Right lobe of liver (tissue), 6 donors: ENCODE measurements at places on chromosomes 7 and 10. TPM values are rescaled to one million over a fixed set of nuclear protein-coding genes. Genes with fewer than 3 reads are reported as not detected.

The PVRIG gene
- not detected for total RNA-seq

The LBX1 gene
- total RNA-seq, result not detected

The CYP2C8 gene
- 176 TPM for total RNA-seq

The NAT16 gene
- total RNA-seq, result not detected

The FOXP2 gene
- total RNA-seq, result 5.3 TPM

The GPNMB gene
- total RNA-seq, result 64.9 TPM

DNA sequence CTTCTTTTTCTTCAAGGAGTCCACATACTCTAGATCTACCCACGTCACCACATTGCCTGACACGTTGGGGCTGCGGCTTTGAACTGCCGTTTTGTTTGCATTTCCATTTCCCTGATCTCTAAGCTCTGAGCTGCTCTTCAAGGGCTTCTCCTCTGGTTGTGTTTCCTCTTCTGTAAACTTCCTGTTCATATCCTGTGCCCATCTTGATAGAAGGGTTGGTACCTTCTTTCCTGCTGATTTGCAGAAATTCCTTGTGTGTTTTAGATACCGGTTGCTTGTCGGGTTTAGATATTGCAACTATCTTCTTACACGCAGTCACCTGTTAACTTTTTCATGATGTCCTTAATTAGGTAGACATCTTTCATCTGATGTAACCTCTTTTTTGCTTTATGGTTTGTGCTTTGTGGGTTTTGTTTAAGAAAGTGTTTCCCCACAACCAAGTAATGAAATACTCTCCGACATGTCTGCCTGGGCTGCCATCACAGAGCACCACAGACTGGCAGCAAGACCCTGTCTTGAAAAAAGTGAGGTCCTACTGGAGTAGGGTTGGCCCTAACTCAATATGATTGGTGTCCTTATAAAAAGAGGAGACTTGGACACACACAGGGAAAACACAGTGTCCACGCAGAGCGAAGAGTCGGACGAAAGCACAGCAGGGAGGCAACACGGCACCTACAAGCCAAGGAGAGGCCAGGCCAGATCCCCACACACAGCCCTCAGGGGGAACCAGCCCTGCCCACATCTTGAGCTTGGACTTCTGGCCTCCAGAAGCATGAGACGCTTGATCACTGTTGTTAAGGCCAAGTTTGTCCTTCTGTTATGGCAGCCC, 99.1 kb upstream of the PDGFA start:
- no peaks in the 10 kb centered on the region for H3K36me3 ChIP-seq
- no peaks in the 10 kb centered on the region for H3K4me1 ChIP-seq
- no peak for DNase-seq
- H3K27me3 ChIP-seq, result no peaks in the 10 kb centered on the region
- no peak overlapping the region for H3K27ac ChIP-seq
- H3K4me3 ChIP-seq, result no peak overlapping the region

GRCh38 chr7:26151096-26151495, 902 bp upstream of the NFE2L3 start:
- H3K36me3 ChIP-seq, result no peaks in the 10 kb centered on the region
- no peak overlapping the region for H3K27ac ChIP-seq

GRCh38 chr10:77173615-77174461, 463.8 kb downstream of the KCNMA1 start:
- H3K27ac ChIP-seq, result no peak overlapping the region
- H3K27me3 ChIP-seq, result no peaks in the 10 kb centered on the region
- H3K4me1 ChIP-seq, result no peaks in the 10 kb centered on the region
- peak; percentile 41 for DNase-seq
- H3K4me3 ChIP-seq, result no peak overlapping the region

DNA sequence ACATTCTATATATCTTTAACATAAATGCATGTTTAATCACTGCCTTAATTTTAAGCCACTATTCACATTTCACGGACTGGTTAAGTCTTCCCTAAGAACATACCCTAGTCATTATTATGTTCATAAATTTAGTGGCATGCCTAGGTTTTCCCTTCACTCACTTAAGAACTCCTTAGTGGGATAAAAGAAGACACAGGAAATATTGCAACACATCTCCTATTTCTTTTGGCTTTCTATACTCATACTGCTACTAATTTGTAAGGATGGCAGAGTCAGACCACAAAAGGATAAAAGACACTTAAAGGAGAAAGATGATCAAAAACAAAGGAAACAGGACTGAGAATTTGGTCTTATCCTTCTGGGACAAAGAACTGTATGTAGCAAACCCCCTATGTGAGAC, 951.4 kb downstream of the SORCS3 start:
- no peaks in the 10 kb centered on the region for H3K36me3 ChIP-seq
- no peak overlapping the region for H3K4me3 ChIP-seq
- no peak overlapping the region for H3K27ac ChIP-seq
- H3K27me3 ChIP-seq, result no peaks in the 10 kb centered on the region
- H3K4me1 ChIP-seq, result no peaks in the 10 kb centered on the region

DNA sequence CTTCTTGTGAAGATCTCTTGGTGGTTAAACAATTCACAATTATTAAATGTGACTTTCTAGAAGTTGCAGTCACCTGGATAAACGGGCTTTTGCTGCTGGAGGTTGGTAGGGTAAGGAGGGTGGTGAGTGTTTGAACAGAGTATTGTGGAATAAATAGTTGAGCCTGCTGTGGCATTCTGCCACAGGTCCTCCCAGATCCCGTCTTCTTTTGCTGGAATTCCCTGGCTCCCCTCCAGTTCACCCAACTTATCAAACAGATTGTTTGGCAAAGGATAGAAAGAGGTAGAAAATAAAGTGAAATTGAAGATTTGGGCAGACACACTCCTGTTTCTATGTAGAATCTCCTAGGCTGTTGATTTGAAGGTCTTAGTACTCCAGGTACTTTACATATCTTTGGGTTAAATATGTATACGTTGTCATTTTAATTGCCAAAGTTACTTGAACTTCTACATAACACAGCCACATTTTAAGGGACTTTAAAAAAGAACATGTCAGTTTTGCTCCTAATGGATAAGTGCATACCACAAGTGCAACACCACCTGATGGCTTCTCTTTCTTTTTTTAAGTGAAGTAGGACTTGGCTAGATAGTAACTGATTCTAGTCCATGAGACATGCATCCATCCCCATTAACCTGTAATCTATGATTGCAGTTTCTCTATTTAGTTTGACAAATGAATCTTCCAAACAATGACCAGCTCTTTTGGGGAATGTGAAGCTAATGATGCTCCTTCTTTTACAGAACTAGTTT, 83.0 kb downstream of the ARL4A start:
- no peak overlapping the region for H3K27ac ChIP-seq
- H3K36me3 ChIP-seq, result no peaks in the 10 kb centered on the region
- H3K4me1 ChIP-seq, result no peaks in the 10 kb centered on the region

DNA sequence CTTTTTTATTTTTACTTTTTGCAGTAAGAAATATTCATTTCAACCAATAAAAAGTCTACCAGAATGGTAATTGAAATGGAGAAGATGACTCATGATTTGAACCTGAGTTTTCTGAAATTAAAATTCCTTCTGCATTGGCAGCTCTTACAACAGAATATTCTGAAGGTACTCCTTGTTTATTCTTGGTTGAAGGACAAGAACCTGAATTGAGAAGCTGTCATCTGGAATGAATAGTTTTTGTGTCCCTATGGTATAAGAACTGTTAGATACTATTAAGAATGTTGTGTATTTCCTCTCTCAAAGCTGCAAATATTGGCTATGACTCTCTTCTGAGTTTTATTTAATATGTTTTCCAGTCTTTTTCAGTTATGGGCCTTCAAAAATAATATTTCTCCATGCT, 56.1 kb downstream of the CDK1 start:
- no peak overlapping the region for H3K4me3 ChIP-seq
- no peaks in the 10 kb centered on the region for H3K27me3 ChIP-seq
- DNase-seq, result no peak
- no peaks in the 10 kb centered on the region for H3K4me1 ChIP-seq

DNA sequence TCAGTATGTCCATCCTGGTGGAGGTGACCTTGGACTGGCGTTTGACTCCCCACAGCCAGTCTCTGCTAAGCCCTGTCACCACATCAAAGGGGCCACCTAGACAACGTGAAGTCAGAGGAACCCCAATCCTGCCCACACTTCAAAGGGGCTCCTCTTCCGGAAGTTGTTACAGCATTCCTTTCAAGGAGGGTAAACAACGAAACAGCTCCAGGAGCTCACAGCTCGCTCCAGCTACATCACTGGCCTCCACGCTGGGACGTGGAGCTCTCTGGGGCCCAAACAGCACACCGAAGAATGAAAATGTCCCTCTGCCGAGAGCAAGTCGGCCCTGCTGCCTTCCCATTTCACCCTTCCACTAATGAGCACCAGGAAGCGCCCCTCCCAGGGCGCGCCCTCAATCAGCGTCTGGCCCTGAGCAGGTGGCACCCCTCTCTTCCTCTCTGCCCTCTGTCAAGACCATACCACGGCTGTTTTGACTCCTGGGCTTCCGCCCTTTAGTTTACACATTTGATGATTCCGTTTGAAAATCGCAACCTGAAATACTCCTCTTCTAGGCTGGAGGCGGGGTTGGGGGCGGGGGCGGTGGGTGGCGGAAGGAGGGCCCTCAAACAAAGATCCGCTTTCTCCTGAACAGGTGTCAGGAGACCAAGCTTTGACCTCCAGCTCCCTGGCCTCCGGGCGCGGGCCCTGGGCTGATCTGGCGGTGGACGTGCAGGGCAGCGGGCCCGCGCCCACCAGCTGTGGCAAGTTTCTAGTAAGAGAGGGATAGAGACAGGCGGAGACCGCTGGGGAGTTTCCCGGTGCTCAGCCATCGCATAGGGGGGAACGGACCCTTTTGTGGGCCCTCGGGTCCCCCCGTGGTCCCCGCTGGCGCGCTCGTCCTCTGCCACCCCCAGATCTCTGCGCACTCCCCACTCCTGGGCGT, 53.1 kb upstream of the KDM7A start:
- H3K36me3 ChIP-seq, result no peaks in the 10 kb centered on the region
- H3K4me3 ChIP-seq, result peak overlapping the region; percentile 41
- H3K4me1 ChIP-seq, result no peaks in the 10 kb centered on the region

- DNase-seq, result no peak
- H3K27ac ChIP-seq, result no peak overlapping the region
- H3K4me3 ChIP-seq, result no peak overlapping the region
- no peaks in the 10 kb centered on the region for H3K36me3 ChIP-seq
Observed at GRCh38 chr10:108787932-108788331, 1135.4 kb downstream of the XPNPEP1 start.
